ENCODE measurements at places on chromosomes 7 and 10.

- DNase-seq, result no peak
Measured at GRCh38 chr7:6691103-6691502, 15.6 kb downstream of the ZNF12 start.

- no peak for DNase-seq
Measured at GRCh38 chr10:75493464-75493863, 62.0 kb downstream of the LRMDA start.

- DNase-seq, result no peak
Measured at GRCh38 chr7:112887337-112887736, 97.1 kb upstream of the TMEM168 start.

- DNase-seq, result no peak
Measured at GRCh38 chr10:76231286-76231934, 800.0 kb downstream of the LRMDA start.

- peak; percentile 64 for DNase-seq
Measured at GRCh38 chr7:128863433-128863989, 855 bp downstream of the ATP6V1F start.

Data from hematopoietic multipotent progenitor cell treated with erythropoietin and hydrocortisone succinate and interleukin-3 and kit ligand, for 15 days (in vitro differentiated cells).